Inflammatory macrophage treated with lipopolysaccharide for 4 hours (primary cell): ENCODE measurements at places on chromosomes 4 and X.

- DNase-seq, result no peak
Observed at GRCh38 chr4:181443021-181443420, 800.2 kb upstream of the TENM3 start.

- DNase-seq, result peak; percentile 41
Observed at GRCh38 chr4:15333692-15334633, 93.9 kb upstream of the C1QTNF7 start.

DNA sequence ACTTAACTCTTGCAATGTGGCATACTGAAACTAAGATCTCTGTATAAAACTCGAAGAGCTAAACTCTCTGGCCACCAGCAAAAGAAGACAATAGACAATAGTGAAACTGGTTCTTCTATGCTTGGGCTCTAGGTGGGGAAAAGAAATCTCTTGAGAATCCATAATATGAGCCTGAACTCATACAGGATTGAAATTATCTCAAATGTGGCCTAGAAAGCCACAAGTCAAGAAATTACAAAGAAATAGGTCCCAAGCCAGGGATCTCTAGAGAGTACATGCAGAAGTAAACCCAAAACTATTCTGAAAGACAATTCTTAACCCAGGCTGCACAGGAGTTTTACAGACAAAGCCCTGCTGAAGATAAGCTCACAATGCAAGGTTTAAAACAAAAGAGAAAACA, 127.4 kb downstream of the ANAPC10 start:
- DNase-seq, result no peak

DNA sequence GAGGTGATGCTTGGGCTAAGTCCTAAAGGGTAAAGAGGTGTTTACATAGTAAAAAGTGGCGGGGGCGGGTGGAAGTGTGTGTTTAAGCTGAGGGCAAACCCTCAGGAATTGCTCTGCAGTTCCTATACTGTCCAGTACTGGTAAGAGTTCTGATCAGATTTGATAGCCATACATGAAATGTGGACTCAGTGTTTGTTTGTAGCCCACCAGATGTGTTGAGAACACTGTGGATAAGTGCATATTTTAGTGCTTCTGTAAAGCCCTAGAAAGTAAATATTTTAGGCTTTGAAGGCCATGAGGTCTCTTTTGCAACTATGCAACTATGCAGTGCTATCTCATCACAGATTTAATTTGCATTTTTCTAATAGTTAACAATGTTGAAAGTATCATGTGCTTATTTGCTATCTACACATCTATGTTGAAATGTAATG, 80.7 kb upstream of the EOLA2 start:
- DNase-seq, result peak; percentile 42

DNA sequence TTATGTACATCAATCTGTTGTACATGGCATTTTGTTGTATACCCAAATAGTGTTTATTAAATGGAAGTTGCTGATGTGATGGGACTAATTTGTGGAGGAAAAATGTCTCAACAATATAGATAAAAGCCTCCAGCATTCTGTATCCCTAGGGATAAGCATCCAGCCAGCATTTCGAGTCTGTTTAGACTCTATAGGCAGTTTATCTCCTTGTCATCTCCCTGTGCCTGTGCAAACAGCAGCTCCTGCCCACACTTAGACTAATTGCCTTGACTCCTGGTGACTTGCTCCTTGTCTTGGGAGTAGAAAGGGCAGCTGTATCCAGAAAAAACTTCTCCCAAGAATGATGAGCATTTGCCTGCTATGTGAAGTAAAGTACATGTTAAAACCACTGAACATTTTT, 83.8 kb downstream of the DOCK11 start:
- DNase-seq, result no peak

- DNase-seq, result no peak
Observed at GRCh38 chrX:110276778-110277177, 41.1 kb downstream of the AMMECR1 start.

DNA sequence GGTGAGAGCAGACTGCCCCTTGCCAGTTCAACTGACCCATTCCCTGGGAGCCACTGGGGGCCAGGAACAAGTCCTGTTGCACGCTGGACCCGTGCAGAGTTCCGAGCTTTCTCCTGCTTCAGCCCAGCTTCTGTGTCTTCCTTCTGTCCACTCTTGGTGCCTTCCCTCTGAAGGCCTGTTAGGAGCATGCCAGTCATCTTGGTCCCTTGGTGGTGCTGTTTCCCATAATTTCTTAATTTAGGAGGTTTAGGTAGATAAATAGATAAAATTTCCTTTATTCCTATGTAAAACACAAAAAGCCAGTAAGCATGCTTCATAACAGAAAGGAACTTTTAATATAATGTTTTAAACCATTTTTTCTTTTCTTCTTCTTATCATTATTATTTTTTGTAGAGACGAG, 672.7 kb downstream of the CCSER1 start:
- DNase-seq, result no peak
